SHP77 (cell line): ENCODE measurements at places on chromosomes 7 and 10.
A peak's percentile ranks its signal among the peaks of the same experiment; 100 is the strongest.

DNA sequence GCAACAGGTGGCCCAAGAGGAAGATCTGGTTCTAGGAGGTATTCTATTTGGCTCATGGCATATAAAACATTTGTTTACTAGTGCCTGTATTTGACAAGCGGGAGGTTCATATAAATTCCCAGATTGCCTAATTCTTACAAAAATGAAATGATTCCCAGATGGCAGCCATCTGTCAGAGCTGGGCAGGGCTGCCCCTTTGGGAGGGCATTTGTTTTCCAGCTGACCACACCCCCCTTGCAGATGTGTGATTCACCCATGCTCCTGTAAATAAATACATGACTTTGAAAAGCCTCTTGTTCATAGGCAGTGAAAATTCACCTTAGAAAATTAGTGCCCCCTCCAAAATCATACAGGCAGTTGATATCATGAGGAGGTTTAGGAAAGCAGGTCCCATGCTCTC, 8.6 kb downstream of the VWC2 start:
- DNase-seq = no peak

- DNase-seq = no peak
These were observed 38.3 kb downstream of the JAKMIP3 start for GRCh38 chr10:132104062-132104461.

DNA sequence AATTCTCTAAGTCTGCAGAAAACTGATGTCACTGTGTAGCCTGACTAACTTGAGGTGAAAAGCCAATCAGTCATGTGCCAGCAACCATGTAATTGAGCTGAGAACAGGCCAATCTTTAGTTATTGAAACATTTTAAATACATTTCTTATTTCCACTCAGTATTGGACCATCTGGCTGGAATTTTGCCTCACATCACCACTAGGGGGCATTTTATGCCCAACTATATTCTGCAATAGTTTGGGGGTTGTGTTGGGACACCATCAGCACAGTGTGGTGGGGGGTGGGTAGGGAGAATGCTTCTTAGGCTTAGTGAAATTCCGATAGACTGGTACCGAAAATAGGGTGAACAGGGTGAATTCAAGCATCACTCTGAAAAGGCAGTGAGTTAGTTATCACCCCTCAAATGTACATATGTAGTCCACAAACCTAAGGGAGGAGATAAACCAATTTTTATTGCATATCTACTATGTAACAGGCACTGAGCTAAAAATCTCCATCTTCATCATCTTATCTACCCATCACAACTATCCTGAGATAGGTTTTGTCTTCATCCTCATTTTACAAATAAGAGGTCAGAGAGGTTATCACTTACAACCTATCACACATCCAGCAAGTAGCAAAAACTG, 17.8 kb downstream of the NPSR1 start:
- peak; percentile 13 for DNase-seq

DNA sequence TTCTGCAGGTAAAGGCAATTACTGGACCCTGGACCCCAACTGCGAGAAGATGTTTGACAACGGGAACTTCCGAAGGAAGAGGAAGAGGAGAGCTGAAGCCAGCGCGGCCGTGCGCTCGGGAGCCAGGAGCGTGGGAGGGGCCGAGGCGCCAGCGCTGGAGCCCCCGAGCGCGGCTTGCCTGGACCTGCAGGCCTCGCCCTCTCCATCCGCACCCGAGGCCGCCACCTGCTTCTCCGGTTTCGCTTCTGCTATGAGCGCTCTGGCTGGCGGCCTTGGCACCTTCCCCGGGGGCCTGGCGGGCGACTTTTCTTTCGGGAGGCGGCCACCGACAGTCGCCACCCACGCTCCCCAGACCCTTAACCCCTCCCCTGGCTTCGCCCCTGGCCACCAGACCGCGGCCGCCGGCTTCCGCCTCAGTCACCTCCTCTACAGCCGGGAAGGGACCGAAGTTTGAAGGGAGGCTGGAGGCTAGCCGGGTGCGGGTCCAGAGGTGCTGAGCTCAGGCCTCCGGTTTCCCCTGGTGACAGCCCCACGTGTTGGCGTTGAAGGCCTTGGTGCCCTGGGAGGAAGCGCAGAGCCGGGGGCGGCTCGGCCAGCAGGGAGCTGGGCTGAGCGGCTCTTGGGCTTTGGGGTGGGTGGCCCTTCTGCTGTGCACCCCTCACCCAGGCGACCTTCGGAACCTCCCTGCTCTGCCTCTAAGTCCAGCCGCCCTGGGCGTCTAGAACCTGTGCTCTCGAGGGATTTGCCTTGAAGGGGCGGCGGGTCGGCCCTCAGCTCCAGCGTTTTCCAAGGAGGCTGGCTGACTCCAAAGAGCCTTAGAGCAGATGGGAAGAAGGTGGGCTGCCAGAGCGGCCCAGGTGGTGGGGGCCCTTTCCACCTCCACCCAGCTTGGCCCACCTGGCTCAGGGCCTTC, 1.8 kb downstream of the FOXI2 start:
- no peak for DNase-seq

DNA sequence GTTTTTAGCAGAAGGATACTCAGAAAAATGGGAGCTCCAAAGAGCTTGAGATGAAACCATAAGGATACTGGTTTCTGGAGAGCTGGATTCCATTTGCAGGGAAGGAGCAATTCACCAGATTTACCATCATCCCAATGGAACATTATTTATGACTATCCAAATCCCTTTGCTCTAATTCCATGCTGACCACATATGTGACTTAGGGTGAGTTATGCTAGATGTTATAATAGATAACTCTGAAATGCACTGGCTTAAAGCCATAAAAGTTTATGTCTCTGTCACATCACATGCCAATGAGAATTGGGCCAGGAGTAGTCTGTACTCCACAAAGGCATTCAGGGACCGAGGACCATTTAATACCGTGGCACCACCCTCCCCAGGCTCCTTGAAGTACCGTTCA, 185.2 kb downstream of the SKIDA1 start:
- no peak for DNase-seq

GRCh38 chr7:128946936-128947830, 9.5 kb downstream of the IRF5 start:
- no peak for DNase-seq

DNA sequence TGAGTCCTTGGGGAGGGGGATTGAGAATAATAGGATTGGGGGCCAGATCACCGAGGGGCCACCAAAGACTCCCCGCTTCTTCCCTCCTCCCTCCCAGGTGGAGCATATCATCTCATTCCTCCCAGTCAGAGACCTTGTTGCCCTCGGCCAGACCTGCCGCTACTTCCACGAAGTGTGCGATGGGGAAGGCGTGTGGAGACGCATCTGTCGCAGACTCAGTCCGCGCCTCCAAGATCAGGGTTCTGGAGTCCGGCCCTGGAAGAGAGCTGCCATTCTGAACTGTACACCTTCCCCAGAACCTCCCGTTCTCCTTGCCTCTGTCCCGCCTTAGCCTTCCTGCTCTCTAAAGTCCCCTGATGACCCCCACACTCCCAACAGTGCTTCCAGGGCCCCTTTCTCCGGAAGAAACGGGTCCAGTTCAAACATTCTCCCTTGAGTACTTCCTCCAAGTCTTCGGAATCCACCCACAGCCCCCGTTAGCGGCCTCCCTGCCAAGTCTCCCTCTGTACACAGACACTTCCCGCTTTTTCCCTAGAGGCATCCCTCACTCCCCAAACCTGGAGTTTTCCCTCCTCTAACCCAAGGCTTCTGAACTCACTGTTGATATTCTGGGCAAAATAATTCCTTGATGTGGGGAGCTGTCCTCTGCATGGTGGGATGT, 4.1 kb downstream of the FBXO24 start:
- no peak for DNase-seq

GRCh38 chr7:29825775-29826529, 19.6 kb downstream of the WIPF3 start:
- DNase-seq = no peak

DNA sequence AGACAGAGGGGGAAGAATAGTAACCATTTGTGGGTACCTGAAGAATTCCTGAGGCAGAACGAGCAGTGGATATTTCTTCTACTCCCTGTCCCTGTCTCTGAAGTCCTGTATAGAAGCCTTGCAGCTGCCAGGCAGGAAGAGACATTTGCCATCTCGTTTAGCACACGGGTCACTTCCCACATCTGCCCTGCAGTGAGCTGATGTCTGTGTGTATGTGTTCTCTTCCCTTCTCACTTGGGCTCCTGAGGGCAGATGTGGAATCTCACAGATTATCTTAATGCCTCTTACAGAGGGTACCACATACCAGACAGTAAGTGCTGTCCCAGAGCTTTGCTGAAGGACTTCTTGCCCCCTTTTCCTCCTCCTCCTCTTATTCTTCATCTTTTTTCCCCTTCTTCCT, 14.1 kb upstream of the TRPV6 start:
- DNase-seq = no peak

DNA sequence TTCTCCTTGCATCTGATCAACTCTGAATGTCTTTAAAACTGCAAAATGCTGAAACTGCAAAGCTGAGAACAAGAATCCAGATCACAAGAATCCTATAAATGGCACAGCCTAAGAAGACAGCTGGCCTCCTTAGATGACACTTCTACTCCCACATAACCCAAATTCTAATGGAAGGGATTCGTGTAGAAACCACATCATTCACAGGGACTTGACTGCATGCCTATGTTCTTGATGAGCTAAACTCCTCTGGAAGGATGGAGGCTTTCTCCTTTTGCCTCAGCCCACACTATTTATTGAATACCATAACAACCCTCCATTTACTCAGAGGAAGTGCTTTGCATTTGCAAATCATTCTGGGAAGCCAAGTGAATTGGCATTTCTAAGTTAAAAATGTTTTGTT, 252.5 kb upstream of the VWC2 start:
- no peak for DNase-seq

- no peak for DNase-seq
These were observed 12.8 kb downstream of the CNNM1 start for GRCh38 chr10:99341860-99342490.

DNA sequence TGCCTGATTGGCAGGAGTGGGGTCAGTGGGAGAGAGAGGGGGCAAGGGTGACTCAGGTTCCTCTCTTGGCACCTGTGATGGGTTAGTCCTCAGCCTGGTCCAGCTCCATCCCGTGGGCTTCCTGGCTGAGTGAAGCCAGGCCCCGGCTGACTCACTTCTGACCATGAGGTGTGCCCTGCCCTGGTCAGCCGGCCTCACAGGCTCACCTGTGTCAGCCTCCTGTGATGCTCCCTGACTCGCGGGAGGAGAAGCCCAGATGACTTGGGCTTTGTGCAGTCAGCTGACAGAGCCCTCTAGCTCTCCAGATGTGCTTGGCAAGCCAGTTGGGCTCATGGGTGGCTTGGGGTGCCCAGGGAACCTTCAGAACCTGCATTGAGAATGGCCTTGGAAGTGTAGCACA, 16.0 kb upstream of the PPIF start:
- no peak for DNase-seq

DNA sequence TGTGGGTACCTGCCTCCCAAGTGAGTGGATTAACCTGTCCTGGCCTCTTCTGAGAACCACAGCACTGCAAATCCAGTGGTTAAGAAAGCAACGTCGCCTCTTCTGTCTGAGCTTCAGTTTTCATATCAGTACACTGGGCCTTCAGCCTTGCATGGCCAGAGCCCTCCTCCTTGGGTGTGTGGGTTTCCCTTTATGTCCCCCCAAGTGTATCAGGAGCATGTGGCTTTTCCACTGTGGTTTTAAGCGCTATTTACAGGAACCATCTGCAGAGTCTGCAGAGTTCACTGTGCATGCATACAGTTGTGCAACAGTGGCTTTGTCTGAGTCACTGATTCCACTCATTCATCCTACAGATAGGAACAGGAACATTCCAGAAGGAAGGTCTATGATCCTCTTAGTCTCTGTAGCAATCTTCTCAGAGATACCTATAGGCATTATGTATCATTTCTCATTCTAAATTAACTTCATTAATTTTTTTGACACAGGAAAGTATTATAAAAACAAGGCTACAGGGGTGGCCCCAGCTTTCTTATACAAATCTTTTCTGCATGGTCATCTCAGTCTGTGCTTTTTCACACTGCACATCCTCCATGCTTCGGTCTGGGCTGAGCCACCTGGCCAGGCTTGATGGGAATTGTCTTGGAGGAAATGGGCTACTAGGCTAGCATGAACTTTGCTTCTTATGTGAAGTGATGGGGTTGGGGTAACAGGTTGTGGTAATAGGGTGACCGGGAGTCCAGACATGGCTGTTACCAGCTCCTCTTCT, 17.1 kb downstream of the MBL2 start:
- DNase-seq = no peak

GRCh38 chr7:131218727-131219128, 108.9 kb upstream of the MKLN1 start:
- no peak for DNase-seq

DNA sequence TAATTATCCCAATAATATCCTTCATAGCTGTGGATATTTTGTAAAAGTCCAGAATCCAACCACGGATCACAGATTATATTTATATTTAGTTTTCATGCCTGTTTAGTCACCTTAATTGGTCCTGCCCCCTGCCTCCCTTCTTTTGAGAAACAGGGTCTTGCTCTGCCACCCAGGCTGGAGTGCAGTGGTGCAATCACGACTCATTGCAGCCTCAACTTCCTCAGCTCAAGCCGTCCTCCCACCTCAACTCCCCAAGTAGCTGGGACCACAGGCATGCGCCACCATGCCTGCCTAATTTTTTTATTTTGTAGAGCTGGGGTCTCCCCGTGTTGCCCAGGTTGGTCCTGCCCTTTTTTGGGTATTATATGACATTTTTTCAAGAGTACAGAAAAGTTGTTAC, 129.4 kb downstream of the KAT6B start:
- no peak for DNase-seq

DNA sequence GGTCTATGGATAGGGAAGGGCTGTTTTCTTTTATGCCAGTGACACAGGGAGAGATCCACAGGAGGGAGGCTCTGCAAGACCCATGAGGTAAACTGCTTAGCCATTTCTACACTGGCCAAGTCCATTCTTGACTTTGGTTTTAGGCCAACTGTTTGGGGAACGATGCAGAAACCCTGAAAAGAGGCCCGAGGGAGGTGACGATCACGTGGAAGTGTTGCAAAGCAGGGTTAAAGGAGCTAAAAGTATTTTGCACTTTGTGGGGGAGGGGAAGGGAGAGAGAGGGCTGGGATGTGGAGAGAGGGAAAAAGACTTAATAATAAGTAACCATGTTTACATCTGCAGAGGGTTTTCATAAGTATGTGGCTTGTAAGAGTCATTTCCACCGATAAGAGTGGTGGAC, 239.7 kb downstream of the EMX2 start:
- no peak for DNase-seq

DNA sequence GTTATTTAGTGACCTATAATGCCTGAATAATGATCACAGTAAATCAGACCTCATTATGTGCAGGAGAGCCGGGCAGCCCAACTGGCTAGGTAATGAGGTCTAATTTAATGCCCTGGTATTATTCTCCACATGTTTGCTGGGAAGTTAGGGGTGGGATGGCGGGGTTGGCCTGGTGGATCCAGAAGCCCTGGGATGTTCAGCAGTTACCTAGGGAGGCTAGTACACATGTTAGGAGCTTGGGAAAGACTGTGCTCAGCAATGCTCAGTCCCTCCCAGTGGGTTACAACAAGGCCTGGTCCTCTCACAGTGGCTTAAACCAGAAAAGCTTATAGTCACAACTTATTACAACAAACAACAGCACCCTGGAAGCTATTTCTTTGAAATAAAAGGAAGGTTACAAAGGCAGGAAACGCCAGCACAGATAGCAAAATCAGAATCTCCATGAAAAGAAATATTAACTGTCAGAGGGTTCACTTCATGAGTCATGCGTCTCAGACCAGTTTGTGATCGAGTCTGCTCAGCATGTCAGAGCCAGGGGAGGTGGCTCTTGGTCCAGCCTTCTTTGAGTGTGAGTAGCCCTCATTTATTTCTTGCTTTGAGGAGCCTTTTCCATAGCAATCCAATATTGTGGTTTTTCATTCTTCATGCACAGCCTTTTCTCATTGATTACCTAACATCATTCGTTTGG, 418.6 kb upstream of the NPVF start:
- no peak for DNase-seq

- DNase-seq = no peak
These were observed 155.8 kb upstream of the HABP2 start for GRCh38 chr10:113397047-113397446.

GRCh38 chr10:34966040-34966439, 124.1 kb downstream of the CUL2 start:
- no peak for DNase-seq
